ENCODE measurements at places on chromosomes 1 and 21. TPM values are rescaled to one million over a fixed set of nuclear protein-coding genes. Genes with fewer than 3 reads are reported as not detected.

- DNase-seq = no peak
Measured at GRCh38 chr1:110672001-110672752, 2.6 kb downstream of the KCNA3 start.

The NMNAT2 gene
- total RNA-seq = 7.8 TPM

- DNase-seq = no peak
Measured at GRCh38 chr21:38165466-38166172, 91.2 kb upstream of the KCNJ15 start.

GRCh38 chr1:219189021-219189824 lies 15.5 kb downstream of the LYPLAL1 start:
- peak; percentile 53 for DNase-seq

DNA sequence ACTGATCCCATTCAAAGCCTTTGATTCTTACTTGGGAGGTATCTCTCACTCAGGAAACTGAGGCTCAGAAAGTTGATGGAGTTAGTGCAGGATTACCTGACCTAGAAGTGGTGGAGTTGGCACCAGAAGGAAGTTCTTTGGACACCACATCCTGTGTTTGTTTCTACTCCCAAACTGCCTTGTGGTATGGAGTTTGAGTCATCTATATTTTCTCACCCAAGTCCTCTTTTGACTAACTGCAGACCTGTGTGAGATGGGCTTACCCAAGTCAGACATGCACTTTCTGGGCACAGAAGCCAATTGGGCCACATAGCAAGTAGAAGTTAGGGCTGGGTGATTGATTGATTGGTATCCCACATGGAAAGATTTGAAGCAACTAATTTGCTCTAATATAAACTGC lies 36.1 kb downstream of the FGGY start:
- DNase-seq = no peak

DNA sequence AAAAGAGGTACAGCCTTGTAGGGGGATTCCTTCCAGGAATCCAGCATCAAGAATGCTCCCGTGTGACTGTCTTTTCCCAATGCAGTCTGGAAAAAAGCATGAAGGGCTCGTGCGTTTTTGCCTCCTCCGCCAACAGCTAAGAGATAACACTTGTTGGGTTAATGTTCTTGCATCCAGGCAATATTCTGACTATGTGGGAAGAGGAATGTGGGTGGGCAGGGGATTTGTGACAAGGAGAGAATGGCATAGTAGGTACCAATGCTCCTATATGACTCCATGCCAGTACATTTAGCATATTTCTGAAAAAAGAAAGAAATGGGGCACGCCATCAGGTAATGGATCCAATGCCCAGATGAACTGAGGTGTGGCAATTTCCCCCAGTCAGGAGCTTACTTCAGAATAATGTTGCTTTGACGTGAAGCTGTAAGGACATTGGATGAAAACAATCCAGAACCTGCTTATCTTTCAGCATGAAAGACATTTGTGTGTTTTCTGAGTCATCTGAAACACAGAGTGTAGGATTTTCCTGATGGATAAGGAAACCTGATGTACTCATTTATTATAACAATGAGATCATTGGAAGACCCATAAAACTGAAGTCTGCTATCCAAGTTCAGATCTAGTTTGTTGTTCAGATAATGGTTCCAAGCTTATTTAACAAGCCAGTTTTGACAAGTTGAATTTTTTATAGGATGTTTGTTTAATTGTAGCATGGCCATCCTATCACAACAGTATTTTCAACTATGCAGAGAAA lies 105.5 kb downstream of the LYPLAL1 start:
- DNase-seq = no peak
